Right ventricle myocardium inferior (tissue), 1 donor: ENCODE measurements at places on chromosomes 1 and 21.

DNA sequence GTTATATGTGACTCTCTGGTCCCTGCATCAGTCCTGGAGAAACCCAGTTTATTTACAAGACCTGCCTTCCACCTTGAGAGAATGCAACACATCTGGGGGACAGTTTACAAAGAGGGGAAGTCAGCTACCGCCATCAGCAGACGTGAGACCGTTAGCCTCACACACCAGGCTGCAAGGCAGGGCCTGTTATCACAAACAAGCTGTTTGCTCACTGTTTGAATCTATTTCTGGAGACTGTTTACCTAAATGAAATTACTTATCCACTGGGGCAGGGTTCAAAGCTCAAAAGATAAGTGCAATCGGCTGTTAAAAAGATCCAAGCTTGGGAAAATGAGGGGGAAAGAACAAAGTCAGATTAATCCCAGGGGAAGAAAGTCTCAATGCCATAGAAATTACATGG is 134.4 kb downstream of the ZNF281 start:
- DNase-seq, result no peak

DNA sequence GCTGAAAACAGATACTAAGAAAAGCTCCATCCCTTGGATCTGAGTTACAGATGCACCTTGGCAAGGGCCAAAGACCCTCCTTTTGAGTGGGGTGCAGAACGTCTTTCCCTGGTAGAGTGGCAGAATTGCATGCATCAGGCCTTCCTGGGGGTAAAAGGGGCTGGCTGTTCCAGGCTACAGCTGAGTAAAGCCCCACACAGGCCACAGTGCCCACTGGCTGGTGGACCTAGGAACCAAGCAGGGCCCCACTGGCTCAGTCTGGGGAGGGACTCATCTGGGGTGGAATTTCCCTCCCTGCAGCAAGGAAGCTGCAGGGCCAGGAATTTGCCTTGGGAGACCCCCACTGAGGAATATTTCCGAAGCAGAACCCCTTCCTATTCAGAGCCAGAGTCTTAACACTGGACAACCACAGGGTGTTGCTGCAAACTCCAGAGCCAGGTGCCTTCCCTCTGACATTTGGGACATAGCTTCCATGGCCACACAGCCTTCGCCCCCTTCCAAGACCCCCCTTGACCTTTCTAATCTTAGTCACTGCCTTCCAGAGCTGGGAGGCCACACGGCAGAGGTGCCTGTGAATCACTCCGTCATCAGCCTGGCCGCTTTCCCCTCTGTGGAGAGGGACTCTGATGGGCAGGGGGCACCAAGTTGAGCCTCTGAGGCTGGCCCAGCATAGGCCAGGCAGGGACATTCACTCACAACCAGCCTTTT is 52.5 kb downstream of the LACTBL1 start:
- no peak for DNase-seq

DNA sequence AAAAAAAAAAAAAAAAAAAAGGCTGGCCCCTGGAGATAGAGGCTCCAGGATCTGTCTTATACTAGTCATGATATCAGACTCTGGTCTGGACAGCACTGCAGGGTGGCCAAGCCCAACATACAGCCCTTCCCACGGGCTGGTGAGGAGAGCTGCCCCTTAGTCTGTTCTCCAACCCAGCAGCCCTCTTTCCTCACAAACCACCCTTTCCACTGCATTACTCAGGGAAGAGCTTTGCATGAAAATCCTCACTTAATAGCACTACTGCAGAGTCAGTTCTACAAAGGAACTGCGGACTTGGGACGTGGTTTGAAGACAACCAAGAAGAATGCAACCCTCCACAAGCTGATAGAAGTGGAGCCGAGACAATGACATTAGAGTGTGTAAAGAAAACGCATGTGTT is 5.7 kb downstream of the BCAR3 start:
- no peak for DNase-seq

DNA sequence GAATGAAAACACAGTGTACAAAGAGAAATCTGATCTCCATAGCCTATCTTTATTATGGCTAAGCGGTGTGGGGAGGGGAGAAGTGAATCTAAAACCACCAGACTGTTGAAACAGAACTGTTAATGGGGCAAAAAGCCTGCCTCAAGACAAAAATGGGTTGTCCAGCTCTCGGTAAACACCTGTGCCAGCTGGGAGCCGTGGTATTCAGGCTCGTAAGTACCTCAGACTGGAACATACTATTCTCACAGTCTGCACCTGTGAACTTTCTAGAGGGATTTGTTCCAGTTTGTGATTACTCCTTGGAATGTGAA is 42.7 kb upstream of the ATP1A1 start:
- no peak for DNase-seq

- no peak for DNase-seq
Measured at GRCh38 chr1:59282951-59283350, 13.9 kb upstream of the FGGY start.
